ENCODE measurements at places on chromosomes 5 and 9.

- DNase-seq = no peak
These were observed at the start of gene TNC for GRCh38 chr9:115117999-115118878. Gene TNC, minus strand, starts transcription at chr9:115118157. Its CDS starts 27,139 bp downstream, at chr9:115091018.

- DNase-seq = no peak
These were observed 77.0 kb upstream of the PITX1 start for GRCh38 chr5:135110785-135111596.

DNA sequence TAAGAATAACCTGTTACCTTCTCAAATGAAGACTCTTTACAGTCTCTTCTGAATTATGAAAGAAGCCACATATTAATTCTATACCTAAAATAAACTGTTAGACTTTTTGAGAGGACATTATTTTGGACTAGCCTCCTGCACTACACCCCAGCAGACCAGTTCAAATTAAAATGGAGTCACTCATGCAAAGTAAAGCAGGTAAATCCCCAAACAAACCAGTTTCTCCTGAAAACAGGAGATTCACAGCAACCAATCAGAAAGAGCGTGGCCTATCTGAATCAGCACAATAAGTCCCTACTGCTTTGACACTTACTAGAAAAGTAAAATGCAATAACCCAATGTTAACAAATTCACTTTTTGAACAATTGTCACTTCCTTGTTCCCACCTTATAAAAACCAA, 58.8 kb downstream of the PTBP3 start:
- DNase-seq = no peak

GRCh38 chr9:136650648-136651047, 12.1 kb upstream of the EGFL7 start:
- no peak for DNase-seq

GRCh38 chr5:65981548-65981947, 55.2 kb downstream of the ERBIN start:
- no peak for DNase-seq

GRCh38 chr5:44396312-44396711, 7.1 kb upstream of the FGF10 start:
- no peak for DNase-seq

DNA sequence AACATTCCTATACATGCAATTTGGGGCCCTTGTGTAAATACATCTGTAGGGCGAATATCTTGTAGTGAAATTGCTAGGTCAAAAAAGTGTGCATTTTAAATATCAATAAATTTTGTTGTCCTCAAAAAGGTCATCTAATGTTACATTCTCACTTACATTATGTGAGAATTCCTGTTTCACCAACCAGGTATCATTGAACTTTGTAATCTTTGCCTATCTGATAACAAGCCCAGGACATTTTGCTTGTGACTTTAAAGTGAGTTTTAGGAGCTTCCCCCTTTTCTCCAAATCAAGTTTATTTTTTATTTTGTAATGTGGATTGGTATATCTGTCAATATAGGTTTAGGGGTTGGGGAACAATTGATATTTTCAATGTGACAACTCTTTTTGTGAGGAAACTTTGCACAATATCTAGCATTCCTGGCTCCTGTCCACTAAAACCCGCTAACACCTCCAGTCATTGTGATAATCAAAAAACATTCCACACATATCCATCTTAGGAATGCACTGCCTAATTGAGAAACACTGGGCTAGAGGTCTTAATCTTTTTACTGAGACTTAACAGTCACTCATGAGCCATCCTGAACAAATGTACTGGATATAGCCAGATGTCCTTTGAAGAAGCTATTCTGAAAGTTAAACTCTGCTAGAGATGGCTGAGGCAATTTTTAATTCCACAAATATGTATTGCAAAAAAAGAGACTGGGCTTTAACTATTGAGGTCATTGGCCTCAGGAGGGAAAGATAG, 72.5 kb upstream of the SLC1A1 start:
- DNase-seq = no peak

DNA sequence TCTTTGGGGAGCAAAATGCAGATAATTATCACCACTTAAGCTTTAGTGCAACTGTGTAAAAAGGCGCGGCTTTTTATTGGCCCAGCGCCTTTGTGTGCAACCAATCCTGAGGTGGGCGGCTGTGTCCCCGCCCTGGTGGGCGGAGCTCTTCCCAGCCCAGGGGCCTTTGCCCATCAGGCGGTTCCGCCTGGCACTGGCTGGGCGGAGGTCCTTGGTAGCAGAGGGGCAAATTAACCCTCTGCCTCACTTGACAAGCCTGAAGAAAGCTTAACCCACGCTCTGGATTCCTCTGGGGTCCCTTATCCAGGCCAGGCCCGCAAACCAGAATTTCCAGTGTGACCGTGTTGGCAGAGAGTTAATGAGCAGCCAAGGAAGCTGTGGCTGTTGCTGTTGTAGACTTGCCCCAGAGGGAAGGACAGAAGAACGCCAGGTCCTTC, 12.8 kb upstream of the NIPAL4 start:
- no peak for DNase-seq

GRCh38 chr5:172284611-172284980, 1.0 kb upstream of the UBTD2 start:
- no peak for DNase-seq

DNA sequence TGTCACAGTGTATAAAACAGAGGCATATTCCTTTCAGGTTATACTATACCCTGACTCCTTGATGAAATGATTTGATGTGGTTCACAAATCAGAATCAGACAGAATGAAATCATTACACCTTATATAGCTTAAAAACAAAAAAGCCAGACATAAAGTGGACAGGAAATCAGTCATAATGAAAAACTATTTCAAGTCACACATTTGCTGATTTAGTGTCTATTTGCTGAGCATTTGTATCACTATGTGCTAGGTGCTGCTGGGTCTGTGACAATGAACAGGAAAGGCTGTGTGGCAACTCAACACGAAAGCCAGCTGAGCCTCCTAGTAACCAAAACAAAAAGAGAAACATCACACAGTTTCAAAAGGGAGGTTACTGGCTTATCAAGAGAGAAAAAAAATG, 194.0 kb downstream of the EFNA5 start:
- DNase-seq = no peak

GRCh38 chr9:76608575-76609273, 149.7 kb downstream of the GCNT1 start:
- DNase-seq = no peak

DNA sequence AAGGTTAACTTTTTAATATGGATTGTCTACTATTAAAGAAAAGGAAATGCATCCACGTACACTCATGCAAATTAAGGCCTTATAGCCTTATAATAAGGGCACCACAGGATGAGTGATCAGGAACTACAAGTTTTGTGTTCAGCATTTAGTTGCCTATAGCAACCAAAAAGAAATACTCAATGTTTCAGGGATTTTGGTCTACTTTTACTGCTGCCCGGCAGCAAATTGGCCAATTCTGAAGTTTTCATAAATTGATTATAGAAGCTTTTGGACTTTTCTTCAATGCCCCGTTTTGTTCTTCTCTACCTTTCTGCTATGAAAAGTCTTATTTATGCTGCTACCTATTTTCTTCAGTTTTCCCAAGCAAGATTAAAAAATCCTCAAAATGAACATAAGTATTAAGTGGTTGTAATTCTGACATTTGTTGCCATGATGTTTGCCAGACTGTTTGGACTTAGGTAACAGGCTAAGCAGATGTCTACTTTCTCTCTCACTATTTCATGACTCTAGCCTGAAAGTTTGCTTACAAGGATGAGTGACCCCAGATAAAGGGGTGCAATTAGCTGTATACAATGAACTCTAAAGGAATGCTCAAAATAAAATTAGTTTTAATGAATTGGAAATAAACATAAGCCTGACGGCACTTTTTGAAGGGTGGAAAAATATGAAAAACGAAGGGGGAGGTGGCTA, 391.5 kb upstream of the DAB2 start:
- no peak for DNase-seq

DNA sequence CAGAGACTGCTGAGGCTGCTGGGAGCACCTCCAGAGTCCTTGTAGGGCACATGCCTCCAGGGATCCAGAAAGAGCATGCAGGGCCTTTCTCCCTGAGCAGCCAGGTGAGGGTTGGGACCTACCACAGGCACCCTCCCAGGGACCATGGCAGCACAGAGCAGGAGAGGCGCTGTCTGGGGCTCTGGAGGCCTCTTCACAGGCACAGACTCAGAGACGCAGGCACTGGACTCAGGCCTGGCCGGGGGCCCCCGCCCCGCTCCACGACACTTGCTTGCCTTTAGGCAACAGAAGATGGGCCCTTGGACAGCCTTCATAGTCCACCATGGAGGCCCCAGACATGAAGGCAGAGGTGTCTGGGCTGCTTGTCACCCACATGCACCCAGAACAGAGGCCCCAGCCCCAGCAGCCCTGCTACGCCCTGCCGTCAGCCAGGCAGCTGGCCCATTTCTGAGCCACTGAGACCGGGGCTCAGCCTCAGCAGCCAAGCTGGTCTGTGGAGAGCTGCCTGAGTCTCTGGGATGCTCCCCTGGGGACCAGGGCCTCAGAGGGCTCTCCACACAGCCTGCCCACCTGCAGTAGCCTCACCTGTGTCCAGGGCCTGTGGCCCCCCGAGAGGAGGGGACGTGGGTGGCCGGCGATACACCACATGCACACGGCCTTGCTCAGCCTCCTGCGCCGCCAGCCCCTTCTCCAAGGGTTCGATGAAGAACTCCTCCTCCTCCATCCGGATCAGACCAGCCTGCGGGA, 72.8 kb downstream of the ADAMTS2 start:
- no peak for DNase-seq
